GDM1 (cell line): ENCODE measurements at places on chromosomes 4 and X.

DNA sequence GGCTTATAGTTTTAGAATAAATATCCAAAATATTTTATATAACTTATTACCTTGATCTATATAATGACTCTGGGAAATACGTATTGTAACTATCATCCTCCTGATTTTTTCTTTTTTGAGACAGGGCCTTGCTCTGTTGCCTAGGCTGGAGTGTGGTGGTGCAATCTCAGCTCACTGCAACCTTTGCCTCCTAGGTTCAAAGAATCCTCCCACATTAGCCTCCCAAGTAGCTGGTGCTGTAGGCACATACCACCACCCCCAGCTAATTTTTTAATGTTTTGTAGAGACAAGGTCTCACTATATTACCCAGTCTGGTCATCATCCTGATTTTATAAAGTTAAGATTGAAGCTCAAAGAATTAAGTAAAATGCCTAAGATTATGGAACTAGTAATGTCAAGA lies 193.6 kb downstream of the SLC4A4 start:
- no peak for DNase-seq

DNA sequence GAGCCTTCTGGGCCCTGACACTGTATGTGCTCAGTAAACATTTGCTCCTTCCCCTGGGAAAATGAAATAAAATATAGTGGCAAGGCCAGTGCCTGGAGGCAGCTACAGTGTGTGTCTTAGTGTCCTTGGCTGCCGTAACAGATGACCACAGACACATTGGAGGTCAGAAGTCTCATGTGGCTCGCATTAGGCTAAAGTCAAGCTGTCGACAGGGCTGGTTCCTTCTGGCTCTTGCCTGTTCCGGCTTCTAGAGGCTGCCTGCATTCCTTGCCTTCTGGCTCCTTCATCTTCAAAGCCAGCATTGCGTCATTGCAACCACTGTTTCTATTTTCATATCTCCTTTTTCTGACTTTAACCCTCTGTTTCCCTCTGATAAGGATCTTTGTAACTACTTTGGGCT lies 83.6 kb upstream of the STX18 start:
- DNase-seq = no peak

GRCh38 chrX:133815496-133815895 lies 169.9 kb downstream of the GPC3 start:
- no peak for DNase-seq

DNA sequence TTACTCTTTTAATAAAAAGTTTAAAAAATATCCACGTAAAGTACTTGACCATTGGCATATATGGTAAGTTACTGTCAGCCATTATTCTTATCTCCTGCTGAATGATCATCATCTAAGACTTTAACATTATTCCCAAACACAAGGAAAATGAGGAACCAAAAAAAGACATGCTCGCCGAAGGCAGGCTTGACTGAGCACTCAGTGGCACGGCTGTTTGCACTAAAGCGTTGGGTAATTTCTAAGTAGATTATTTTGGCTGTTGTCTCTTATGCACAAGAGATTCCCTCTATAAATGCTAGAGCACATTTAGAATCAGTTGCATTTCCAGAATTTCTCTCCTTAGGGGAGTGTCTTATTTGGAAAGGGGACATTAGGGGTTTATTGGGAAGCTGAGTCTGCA lies 82.8 kb downstream of the CHRNA9 start:
- no peak for DNase-seq

DNA sequence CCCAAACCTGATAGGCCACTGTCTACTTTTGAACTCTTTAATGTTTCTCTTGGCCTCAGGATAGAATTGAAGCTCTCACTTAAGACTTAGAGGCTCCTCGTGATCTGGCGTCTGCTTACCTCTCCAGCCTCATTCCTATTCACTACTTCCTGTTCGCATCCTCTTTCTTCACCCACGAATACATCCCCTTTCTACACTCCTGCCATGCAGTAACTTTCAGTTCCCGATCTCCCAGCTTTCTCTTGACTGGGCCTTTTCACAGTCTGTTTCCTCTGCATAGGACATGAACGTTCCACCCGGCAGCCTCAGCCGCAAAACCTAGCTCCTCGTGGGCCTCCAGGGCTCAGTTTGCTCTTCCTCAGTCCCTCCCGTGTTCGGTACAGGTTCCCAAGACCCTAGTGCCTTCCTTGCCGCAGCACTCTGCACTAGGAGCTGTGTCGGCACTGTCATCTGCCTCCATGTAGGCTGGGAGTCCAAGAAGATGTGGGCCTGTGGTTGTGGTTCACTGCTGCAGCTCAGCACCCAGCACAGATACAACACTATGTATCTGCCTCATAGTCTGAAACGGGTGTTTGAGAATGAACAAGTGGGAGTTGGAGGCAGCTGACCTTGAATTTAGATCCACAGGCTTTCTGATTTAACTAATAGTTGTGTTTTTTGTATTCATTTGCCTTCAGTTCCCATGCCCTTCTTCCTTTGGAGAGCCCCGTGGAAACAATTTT lies 15.8 kb downstream of the RPL39 start:
- DNase-seq = no peak

- DNase-seq = peak; percentile 98
These were observed at the start of gene SLAIN2 for GRCh38 chr4:48340965-48341775. TSS of gene SLAIN2 (plus strand) at chr4:48341529. CDS start at chr4:48341740, 211 bp downstream.

DNA sequence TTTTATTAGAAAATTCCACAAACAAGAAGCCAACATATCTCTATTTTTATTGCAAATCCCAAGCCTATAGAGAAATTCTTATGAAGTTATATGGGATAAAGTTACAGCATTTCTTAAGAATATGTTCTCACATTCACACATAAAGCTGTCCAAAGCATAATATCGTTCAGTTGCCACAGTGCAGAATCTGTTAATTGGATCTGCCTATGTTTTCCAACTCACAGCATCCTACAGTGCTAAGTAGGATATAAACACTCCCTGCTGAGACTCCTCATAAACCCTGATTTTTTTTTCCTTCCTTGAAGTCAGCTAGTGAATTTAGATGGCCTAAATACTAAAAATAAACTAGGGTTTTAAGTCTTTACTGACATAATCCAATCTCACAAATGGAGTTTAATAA lies 307.9 kb downstream of the PDGFC start:
- no peak for DNase-seq

DNA sequence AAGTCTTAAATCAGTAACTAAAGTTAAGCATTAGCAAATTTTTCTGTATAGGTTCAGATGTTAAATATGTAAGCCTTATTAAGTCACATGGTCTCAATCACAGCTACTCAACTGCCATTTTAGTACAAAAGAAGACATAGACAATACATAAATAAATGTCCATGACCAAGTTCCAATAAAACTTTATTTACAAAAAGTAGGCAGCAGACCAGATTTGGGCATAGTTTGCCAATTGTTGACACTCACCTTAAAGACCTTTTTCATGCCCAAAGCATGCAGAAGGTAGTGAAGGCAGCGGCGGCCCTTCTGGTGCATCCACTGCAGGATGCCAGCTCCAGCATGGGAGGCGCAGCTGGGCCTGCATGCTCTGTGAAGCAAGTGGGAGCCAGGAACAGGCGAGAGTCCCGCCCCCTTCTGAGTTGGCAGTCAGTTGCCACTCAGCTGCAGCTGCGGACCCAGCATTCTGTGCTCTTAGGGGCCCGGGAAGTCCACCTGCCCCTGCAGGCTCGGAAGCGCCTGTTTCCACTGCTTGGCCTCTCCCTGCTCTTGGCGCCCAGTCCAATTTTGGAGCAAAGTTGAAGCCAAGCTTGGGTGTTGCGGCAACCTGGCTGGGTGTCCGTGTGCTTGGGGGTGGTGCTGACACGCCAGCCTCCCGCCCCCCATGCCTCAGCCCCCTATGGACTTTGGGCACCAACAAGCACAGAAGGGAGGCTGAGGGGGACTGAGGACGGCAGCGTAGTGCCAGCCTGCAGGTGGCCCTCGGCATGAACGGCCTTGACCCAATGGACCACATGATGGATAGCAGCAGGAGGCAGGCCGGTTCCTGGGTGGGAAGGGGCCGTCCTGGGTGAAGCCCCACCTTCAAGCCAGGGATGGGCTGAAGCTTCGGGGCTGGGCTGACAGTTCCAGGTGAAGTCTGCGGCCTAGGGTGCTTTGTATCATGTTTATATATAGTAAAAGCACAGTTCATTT lies 42.4 kb upstream of the PABPC4L start:
- DNase-seq = no peak

GRCh38 chrX:66912417-66912816 lies 273.5 kb upstream of the EDA2R start:
- no peak for DNase-seq

DNA sequence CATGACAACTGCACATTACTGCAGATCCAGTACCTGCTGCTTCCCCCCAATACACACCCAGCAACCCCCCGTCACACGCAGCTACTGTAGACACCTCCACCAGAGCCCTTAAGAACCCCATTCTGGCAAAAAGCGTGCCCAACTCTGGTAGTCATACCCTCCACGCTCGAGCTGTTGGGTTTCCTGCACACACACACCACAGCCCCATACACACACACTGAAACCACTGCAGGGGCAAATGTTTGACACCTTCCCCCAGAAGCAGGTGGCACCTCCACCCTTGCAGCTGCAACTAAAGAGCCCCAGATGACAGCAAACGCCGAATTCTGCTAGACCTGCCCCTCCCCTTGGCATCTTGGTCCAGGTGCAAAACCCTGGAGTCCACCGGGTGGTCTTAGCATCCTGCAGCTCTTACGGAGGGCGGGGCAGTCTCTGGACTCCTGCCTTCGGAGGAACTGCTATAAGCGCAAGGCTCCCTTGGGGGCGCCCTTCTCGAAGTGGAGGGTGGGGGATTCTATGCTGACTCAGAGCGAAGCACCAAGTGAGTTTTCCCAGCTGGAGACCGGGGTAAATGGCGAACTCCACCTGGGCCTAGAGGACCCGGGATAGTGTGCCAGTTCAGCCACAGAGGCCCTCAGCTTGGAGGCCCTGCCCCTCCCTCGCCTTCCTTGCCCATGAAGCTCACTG lies 1.5 kb downstream of the FRMPD3 start:
- DNase-seq = no peak

- no peak for DNase-seq
These were observed 24.7 kb downstream of the CYP2U1 start for GRCh38 chr4:107956011-107956410.

GRCh38 chrX:46626566-46626965 lies 53.0 kb downstream of the CHST7 start:
- peak; percentile 83 for DNase-seq

GRCh38 chrX:35166023-35166422 lies 223.4 kb downstream of the FAM47B start:
- DNase-seq = no peak

- no peak for DNase-seq
These were observed 82.6 kb downstream of the ABLIM2 start for GRCh38 chr4:8076023-8076422.

- no peak for DNase-seq
These were observed 54.4 kb downstream of the ADD1 start for GRCh38 chr4:2898001-2898400.

GRCh38 chr4:111510535-111510934 lies 634.7 kb upstream of the FAM241A start:
- DNase-seq = no peak

DNA sequence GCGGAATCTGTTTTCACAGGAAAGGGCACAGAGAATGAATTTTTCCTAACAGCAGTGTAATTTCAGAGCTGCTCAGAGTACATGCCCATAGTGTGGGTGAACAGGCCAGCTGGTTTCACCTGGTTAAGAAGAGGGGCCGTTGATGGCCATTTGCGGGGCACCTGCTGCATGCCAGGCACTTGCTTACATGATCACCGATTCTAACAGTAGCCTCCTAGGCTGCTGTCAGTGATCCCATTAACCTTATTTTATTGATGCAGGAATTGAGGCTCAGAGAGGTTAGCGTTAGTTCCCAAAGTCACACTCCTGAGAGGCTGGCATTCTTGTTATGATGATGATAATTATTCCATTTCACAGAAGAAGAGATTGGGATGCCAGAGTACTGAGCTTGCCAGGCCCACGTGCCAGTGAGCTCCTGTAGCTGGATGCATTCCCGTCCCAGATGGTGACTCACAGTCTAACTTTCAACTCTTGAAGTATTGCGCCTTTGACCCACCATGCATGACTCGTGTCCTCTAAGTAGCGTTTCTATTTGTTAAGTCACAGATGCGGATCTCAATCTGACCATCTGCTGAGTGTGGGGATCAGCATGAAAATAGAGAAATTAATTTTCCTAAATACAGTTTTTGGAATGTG lies 76.5 kb downstream of the PSAPL1 start:
- no peak for DNase-seq

DNA sequence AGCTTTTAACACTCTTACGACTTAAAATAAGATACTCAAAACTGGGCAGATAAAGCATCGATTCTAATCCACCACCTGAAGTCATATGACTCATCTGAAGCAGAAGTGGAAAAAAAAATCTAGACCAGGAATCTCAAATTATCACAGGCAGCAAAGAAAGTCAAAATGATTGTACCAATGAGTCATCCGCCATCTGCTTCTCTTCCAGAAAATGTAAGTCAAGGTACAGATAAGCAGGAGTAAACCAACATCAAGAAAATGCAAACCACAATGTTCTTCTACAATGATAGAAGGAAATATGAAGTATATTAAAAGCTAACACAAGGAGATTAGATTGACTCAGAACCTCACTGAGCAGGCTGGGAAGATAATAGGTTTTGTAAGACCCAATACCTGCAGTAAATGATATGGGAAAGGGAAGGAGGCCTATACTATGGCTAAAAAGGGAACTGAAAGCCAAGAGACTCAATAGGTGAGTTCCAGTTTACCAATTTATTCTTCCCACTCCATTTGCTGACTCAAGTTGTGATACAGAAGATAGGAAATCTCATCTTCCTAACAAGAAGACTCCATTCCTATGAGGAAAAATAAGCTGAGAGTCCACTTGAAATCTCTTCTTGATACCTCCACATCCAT lies 88.4 kb upstream of the TET2 start:
- no peak for DNase-seq

DNA sequence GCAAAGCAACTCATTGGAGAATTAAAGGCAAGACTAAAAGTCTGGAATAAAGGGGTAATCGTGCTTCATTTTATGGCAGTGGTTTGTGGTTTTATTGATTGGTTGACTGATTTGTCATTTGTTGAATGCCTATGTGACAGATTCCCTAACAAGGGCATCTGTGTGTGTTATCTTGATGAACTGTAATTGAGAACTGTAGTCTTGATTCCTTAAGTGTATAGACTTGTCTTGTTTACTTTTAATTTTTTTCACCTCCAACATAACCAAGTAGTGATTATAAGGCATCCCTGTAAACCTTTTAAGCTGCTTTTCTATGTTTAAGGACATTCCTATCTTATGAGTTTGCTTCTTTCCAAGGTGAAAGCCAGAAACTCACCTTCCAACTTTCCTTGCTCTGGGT lies 216.0 kb upstream of the TAPT1 start:
- DNase-seq = no peak

DNA sequence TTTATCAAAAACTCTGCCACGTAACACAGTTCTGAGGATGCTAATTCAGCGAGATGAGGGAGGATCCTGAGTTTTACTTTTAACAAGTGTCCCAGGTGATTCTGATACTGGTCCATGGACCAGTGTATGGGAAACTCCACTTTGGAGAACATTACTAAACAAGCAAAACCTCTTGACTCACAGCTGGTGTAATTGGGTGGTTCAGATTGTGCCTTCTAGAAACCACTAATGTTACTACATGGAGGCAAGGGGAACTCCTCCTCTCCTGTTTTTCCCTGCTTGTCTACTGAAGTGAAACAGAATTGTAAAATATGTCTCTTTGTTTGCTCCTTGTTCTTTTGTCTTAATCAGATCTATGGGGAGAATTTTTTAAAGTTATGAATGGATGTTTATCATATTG lies 62.6 kb downstream of the FRAS1 start:
- DNase-seq = no peak
